Stimulated activated CD8-positive, alpha-beta memory T cell treated with anti-CD3 and anti-CD28 coated beads, Interleukin-4, amount 100 ng/mL, for 48 hours (primary cell): ENCODE measurements at places on chromosomes 2 and 18.
A peak's percentile ranks its signal among the peaks of the same experiment; 100 is the strongest.

DNA sequence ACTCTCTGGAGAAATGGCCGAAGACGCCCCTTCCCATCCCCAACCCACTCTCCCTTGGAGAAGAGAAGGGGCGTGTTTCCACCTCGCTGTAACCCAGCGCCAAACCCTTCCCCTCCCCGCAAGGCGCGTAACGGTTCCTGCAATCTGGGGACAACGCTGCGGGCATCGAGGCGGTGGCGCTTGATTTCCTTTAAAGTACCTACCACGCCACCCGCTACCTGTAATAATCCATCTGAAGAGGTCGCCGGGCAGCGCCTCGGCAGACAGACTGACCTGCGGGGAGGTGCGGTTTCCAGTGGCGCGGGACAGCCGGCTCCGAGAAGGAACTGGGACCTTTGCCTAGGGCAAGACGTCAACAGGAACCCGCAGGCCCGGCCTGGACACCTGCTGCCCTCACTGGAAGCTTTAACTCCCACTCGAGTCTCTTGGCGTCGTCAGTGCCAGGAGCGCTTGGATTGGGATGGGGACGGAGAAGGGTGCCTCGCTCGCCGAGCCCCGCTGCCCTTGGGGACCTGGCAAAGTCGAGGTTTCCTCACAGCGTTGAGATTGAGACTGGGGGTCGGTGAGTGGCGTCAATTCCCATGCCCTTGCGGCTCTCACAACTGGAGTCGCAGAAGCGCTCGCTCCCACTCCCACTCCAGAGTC, at the start of gene CYP1B1:
Gene CYP1B1, minus strand, starts transcription at position 645 of the 645 bp plus-strand sequence. CDS start 763 bp downstream, outside the sequence.
- DNase-seq: no peak

- DNase-seq: no peak
Observed at GRCh38 chr2:167491788-167492187, 603.5 kb downstream of the XIRP2 start.

- DNase-seq: no peak
Observed at GRCh38 chr2:234847364-234847635, 104.5 kb upstream of the SH3BP4 start.

- DNase-seq: no peak
Observed at GRCh38 chr2:229952256-229952835, 30.0 kb downstream of the FBXO36 start.

DNA sequence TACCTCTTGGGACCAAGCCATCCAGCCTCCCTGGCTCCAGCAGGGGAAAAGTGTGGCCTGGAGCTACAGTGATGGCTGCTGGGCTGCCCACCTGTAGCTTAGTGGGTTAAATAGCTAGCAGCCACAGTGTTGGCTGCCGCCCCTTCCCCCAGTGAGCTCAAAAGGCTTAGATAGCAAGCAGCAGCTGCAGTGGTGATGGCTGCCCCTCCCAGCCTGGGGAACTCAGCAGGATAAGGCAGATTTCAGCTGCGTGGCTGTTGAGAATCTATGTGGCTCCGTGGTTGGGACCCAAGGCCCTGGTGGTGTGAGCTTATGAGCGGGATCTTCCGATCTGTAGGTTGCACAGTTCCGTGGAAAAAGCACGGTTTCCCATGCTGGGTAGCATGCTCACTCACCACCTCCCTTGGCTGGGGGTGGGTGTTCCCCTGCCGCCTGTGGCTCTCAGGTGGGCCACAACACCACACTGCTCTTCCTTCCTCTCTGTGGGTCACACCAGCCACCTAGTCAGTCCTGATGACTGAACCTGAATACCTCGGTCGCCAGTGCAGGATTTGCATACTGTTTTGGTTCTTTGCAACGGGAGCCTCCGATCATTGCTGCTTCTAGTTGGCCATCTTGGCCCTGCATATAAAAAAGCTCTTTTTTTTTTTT, 946.5 kb upstream of the FAM98A start:
- no peak for DNase-seq

- DNase-seq: peak; percentile 69
Observed at GRCh38 chr2:70767699-70768589, at the start of gene ADD2. Gene ADD2, minus strand, starts transcription at chr2:70768200. Its CDS starts 61,792 bp downstream, at chr2:70706408.

DNA sequence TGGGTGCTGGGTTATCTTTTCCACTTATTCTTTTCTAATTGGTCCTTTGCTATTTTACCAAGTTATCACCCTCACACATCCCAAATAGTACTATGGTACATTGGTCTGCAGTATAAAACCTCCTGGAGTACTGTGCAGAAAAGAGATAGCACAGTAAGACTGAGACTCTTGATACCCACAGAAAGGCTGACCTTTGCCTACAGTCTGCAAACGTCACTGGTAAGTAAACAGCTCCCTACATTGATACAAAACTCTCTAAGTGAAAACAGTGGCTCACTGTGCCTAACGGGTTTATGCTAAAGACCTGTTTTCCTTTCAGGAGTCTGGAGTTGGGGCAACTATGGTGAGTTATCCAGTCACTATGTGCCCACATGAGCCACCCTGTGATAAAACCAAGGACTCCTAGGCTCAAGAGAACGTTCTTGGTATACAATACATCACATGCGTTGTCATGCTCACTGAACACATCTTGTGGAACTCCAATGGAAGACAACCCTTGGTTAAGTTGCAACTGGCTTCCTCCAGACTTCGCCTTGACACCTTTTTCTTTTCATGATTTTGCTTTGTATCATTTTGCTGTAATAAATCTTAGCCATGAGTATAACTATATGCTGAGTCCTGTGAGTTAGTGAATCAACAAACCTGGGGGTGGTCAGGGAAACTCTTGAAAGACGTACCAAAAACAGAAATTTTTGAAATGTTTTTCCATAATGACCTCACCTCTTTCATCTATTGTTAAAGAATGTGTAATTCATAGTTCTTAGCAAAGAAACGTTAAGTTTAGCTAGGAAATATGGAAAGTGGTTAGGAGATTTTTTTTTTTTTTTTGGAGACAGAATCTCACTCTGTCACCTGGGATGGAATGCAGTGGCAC, 104.9 kb downstream of the C2orf74 start:
- DNase-seq: no peak
